ENCODE measurements at places on chromosomes 1 and 21.

DNA sequence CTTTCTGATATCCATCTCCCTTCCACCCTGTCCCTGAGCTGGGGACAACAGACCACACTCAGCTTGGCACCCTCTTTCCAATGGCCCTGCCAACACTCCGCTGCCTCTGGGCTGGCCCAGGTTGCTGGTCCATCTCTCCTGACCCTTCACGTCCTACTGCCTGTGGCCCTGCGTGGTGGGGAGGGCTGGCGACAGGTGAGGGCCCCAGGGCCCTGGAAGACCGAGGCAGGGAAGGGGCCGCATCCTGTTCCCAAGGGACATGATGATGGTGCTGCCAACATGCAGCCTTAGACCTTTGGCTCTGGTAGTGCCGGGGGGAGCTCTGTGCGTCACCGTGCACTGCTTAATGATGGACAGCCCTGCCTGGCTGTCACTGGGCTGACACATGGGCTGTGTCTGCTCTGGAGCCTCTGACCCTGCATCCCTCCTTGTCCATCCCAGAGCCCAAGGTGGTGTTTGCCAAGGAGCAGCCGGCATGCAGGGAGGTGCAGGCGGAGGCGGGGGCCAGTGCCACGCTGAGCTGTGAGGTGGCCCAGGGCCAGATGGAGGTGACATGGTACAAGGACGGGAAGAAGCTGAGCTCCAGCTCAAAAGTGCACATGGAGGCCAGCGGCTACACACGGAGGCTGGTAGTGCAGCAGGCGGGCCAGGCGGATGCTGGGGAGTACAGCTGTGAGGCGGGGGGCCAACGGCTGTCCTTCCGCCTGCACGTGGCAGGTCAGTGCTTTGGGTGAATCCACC, 65.2 kb downstream of the OBSCN start:
- no peak for DNase-seq

- no peak for DNase-seq
Observed at GRCh38 chr21:42159560-42160110, 59.3 kb upstream of the ABCG1 start.

DNA sequence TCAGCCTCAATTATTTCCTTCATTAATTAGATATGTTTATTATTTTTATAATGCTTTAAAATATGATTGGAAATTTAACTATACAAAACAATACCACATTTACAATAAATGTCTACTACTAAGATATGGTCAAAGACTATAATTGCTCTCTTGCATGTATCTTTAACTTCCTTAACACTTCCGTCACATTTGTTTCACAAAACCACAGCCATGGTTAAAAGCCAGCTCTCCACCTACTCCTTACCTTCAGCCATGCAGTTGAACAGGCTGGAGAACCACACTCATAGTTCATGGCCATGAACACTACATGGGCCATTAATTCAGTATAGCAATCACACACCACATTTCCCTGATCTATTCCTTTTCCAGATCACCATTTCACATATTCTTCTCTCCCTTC, 72.2 kb downstream of the NME7 start:
- DNase-seq = no peak

GRCh38 chr1:109822749-109823542, 59.2 kb upstream of the EPS8L3 start:
- no peak for DNase-seq

DNA sequence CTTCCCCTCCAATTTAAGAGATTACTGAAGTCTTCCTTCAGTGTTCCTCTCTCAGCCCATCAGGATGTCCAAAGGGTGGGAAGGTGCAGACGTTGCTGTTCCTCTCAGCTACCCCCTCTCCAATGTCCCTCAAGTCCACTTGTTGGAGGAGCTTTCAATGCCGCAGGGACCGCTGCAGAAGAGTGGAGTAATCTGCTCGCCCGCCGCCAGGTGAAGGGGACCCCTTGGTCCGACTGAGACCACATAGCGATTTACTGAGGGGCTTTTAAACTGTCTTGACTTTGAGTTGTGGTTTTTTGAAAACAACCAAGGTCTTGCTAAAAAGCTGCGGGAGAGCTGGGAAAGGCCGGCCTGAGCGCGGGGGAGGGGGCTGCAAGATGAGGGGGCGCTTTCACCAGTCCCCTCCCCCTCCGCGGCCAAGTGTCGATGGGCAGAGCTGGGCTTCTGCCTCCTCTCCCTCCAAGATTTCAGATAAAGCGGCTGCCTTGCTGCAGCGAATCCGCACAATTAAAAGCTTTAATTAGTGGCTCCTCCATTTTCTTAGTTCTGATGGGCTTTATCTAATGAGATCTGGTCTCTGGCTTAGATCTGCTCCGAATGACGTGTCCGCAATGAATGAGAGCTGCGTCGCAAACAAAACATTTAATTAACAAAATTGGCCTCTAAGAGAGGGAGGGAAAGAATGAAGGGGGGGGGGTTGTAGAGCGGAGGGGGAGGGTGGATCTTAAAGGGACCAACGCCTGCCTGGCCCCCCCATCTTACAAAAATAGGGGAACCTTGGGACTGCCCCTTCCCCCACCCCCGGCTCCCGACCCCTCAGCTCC, 5.9 kb downstream of the LMO4 start:
- peak; percentile 28 for DNase-seq
